ENCODE measurements at places on chromosomes 12 and 14.

- DNase-seq = no peak
These were observed 141.3 kb downstream of the KLHL28 start for GRCh38 chr14:44820230-44820964.

DNA sequence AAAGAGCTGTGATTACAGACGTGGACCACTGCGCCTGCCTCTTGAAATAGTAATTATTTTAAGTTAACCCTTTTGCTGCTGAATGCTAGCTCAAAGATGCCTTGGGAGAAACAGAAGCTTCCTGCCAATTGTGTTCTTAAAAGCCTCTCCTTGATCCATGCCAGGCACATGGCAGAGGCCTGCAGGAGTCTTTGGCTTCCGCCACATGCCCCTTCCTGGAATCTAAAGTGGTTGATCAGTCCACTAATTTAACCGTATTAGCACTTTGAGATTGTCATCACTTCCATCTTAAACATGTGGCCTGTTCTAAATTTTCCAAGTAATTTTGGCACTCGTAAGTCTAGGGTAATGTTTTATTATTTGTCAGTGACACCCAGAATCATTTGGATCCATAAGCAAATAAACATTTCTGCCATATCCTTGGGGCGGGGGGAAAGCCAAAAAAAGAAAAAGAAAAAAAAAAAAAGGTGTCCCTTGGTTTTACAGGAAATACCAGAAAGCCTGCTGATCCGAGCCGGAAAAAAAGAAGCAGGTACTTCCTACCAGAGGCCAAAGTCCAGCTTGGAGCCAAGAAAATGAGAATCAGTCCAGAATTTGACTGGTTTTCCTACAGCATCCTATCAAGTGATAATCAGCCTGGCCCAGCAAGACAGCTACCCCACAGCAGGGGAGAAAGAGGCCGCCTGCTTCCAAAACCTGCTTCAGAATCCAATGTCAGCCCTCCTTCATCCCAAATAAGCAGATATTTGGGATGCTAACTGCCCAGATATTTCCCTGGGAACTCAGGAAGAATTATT is 104.8 kb downstream of the KCNK10 start:
- no peak for DNase-seq

DNA sequence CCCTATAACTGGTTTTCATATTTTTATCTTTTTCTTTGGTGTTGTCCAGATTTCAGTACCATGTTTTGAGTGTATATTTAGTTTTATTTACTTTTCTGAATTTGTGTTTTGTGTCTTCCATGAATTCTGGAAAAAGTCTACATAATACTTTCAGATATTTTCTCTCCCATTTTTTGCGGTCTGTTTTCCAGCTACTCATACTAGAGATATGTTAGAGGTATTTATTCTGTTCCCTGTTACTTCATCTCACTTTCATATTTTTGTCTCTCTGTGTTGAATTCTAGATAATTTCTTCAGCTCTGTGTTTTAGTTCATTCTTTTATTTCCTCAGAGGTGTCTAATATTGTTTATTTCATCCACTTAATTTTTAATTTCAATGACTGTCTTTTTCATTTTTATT is 74.2 kb downstream of the IFT81 start:
- no peak for DNase-seq

DNA sequence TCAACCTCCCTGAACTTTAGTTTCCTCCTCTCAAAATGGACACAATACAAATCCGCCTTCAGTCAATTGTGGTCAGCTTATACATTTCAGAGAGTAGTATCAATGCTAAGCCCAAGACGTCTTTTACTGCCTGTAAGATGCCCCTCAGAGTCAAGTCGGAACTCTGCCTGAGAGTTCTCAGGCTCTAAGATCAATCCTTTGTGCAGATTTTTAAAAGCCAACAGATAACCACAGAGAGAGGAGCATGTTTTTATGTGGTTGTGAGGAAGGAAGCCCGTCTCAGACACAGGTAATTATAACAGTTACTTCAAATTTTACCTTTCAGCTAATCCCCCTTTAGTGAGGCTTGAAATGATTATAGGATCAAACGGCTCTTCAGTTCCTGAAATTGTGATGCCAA is 91.6 kb downstream of the HELB start:
- DNase-seq = no peak

DNA sequence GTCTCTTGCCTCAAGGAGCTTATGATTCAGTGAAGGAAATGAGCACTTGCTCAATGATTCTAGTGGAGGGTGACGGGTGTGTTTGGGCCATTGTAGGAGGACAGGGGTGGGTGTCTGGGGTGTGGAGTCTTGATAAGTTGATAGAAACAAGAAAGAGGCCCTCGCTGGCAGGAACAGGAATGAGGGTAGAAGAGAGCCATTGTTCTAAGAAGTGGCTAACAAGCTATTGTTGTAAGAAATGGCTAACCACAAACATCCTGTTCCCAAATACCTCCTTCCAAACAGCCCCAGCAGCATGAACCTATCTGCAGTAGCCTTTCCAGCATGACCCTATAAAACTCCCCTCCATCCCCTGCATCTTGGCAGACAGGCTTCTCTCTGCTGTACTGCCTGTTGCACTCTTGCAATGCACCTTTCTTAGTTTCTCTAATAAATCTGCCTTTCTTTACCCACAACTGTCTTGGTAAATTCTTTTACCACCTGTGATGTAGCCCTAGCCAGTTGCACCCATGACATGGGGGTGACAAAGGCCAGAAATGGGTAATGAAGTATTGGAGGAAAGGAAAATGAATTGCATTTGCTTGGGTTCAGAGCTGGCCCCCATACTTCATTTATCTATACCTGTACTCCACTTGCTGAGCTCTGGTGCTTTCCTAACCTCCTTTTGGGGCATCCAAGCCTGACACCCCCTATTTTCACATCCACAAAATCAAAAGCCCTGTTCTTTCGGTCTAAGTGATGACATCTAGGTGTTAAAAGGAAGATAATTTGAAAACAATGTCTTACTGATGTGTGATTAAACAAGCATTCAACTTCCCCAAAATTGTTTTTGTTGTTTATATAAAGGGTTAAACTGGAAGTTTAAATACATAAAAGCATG is 389.1 kb downstream of the GRIN2B start:
- DNase-seq = no peak

DNA sequence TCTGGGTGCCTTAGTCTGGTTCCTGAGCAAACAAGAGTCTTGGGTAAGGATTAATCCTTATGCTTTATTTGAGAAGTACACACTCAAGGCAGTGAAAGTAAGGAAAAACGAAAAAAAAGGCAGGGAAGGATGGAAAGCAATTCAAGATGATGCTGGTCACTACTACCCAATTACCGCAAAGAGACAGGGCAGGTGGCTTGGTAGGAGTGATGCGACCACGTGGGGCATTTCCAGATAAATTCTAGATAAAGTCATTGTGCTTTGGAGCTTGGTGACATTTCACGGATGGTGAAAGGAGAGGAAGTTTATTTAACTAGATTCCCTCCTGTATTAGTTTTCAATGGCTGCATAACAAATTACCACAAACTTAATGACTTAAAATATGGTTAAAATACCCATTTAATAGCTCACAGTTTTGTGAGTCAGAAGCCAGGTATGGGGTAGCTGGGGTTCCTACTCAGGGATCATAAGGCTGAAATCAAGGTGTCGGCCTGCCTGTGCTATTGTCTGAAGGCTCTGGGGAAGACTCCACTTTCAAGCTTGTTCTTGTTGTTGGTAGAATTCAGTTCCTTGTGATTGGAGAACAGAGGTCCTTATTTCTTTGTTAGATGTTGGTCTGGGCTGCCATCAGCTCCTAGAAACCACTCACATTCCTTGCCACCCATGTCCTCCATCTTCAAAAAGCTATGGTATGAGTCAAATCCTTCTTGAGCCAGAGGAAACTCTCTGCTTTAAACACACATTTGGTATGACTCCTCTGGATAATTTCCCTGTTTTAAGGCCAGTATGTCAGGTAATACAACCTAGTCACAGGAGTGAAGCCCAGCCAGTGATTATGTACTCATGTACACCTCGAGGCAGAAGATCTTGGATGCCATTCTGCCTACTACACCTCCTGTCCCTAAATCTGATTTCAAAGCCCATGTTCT is 5.6 kb upstream of the HMGA2 start:
- DNase-seq = no peak

- no peak for DNase-seq
These were observed 1.4 kb downstream of the PRKD1 start for GRCh38 chr14:29926228-29926627.

DNA sequence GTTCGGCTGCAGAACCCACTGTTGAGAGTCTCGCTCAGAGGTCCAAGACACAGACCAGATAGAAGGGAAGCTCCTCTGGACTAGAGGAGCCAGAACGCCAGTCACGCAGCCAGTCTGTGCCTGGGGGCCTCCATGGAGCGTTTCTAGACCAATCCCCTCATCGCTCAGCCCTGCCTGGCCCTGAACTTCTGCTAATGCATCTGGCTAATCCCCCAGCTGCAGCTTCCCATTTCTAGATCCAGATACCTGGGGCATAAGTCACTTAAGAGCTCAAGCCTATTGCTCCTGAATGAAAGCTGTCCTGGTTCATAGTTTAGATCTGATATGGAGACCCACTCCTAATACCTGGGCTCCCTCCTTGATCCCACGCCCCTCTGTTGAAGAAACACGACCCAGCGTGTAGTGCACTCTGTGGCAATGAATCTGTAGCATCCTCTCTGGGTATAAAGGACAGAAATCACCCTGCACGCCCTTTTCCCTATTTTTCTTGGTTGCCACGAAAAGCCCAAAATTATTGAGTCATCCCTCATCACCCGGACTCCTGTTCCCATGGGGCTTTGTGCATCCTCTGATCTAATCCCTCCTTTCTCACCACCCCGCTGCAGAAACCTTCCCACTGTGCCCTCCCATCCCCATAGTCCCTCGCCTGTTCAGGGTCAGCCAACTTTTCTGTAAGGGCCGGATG is 341.6 kb upstream of the FKBP4 start:
- DNase-seq = no peak

GRCh38 chr12:44627387-44628166 is 248.5 kb downstream of the NELL2 start:
- no peak for DNase-seq

GRCh38 chr12:30092983-30093617 is 309.4 kb upstream of the TMTC1 start:
- DNase-seq = no peak

DNA sequence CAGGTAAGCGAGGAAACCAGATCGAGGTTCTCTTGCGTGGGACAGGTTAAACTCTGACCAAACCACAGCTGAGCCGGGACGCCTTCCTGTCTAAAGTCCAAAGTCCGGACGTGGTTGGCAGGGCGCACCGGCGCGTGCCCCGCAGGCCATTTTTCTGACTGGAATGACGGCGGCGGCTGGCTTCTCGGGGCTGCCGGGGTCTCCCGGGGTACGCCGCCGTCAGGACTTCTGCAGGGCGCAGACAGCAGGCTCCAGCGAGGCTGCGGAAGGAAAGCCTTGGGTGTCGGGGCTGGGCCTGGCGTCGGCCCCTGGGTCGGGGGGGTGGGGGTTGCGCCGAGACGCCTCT is 32.8 kb downstream of the MIA2 start:
- no peak for DNase-seq

DNA sequence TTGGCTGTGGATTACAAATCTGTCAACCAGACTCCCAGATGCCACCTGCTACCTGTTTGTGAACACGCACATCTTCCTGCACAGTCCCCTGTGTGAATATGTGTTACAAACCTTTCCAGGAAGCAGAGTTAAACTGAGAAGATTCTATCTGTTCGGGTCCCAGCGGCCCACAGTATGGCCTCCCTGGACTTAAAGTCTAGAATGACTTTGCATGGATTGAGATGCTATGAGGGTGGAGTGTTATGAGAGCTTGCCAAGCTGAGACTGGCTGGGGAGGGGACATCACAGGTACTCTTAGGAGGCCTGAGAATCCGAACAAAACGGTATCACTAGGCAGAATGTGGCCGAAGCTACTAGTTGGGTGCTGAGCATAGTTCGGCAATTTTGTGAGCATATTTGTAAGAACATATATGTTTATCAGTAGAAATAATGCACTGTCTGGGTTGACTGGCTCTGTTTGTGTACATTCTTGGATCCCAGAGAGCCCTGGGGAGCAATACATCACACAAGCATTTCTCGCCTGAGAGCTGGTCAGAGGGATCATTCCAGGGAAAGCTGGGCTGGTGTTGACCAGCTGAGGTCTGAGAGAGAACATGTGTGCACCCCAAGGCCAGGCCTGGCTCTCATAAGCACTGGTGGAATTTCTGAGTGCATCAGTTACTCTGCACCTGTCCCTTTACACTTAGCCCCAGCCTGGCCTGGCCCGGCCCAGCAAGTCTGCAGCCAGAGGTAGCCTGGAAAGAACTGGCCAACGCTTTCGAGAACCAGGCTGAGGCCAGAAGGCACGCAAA is 29.8 kb upstream of the LTBP2 start:
- DNase-seq = no peak

- DNase-seq = no peak
These were observed 390 bp downstream of the BRAP start for GRCh38 chr12:111685322-111685810.

DNA sequence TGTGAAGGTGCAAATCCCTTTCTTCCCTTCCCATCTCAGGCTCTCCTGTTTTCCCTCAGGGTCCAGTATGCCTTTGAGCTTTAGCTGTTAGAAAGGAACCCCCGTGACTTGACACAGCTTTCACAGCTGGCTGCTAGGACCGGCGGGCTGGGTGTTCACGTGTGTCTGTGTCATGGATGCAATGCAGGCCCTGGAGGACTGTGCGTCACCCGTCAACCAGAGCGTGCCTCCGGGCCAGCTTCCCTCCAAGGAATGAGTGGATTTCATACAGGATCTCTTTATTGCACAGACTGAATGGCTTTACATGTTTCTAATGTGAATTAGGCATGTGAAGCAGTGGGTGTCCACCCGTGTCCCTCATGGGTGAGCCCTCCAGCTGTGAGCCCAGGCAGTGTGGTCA is 77.4 kb downstream of the AACS start:
- no peak for DNase-seq

DNA sequence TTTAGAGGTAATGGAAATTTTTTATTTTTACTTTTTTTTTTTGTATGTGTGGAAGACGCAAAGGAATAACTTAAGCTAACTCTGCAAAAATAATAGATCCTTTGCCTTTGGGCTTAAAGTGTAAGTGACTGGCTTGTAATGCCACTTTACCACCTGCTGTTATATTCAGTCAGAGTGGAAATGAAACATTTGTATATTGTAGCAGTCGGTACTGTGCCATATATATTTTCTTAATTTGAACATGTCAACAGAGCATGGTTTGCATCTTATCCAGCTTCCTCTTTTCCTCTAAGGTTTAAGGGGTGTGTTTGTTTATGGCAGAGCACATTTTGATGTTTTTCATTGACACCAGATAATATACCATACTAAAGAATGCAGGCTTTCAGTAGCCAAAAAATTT is 176.6 kb downstream of the TRHDE start:
- DNase-seq = no peak

- no peak for DNase-seq
These were observed 229.2 kb downstream of the ALX1 start for GRCh38 chr12:85509081-85509856.

DNA sequence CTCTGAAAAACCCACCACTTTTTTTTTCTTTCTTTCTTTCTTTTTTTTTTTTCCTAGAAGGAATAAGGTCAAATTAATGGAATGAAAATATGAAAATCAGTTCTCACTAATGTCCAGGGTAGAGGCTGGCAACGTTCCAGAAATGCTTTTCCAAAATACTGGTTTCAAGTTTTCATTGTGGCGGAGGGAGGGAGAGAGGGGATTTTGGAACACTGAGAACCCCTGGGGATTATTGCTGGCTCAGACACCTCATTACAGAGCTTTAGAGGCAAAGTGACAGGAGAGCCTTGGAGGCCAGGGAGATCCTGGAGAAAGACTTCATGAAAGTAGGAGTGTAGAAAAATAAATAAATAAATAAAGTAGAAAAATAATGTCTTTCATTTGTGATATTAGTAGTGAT is 45.4 kb downstream of the ALX1 start:
- no peak for DNase-seq
